ENCODE measurements at places on chromosomes 7 and 10. TPM values are rescaled to one million over a fixed set of nuclear protein-coding genes. Genes with fewer than 3 reads are reported as not detected.

DNA sequence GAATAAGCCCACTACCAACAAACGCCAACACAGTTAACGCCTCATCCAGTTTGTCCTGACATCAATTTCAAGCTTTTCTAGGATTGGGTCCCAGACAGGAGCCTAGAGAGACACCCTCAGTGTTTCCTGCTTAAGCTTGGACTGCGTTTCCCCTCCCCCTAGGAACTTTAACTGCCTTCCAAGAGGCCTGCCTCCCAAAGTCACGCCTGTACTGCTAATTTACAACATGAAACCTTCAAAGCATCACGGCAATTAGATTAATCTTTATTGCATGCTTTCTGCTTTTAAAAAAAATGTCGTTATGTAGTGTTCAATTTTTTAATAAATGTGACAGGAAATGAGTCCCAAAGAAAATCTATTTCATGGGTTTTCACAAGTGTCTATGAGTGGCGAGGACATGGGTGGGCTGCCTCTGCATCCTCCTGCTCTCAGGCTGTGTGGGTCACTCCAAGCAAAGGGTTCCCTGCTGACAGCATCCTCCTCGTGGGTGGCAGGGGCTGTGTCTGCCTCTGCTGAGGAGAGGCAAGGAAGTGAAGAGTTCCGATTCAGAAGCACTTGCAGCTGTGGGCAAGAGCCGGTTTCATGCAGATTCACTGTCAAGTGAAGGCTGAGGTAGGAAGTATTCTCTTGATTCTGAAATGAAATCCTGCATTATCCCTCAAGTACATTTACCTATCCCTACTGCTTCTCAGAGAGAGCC is 193.0 kb upstream of the KMT2E start:
- no peak for DNase-seq

The OR6B1 gene
- not detected for total RNA-seq

GRCh38 chr10:31623466-31623865 is 304.4 kb downstream of the ZEB1 start:
- no peak for DNase-seq

The PRPS1L1 gene
- total RNA-seq = not detected

The HKDC1 gene
- total RNA-seq = 1.5 TPM

DNA sequence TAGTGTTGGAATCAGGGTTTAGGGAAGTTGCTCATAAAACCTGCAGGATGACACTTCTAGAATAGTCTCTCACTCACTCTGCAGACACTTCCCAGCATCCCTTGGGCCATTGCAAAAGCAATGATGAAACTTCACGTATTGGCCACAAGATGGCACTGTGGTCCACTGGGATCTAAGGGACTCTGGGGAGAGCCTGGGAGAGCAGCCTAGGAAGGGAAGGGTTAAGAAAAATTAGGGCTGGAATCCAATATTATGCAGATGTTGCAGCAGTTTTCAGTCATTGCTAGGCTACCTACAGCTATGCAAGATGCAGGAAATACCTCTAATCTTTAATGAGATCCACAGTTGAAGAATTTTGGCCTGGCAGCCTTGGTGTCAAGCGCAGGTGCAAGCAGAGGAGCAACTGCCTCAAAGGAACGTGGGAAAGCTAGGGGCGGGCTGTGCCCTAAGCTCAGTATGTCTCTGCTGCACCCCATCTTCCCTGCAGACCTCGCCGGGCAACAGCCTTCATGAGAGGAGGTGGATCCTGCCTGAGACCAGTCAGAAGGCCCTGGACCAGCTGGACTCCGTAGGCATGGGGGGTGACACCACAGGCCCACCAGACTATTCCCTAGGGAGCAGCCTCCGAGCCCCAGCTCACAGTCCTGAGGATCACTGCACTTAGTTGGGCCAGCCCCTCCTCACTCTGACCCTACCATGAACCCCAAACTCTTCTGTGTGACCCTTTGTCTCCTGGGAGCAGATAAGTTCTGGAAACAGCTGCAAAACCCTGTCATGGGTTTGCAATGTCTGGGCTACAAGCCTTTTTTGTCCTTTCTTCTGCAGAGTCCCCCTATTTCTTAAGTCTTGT is 127.9 kb upstream of the PRSS58 start:
- DNase-seq = peak; percentile 49

DNA sequence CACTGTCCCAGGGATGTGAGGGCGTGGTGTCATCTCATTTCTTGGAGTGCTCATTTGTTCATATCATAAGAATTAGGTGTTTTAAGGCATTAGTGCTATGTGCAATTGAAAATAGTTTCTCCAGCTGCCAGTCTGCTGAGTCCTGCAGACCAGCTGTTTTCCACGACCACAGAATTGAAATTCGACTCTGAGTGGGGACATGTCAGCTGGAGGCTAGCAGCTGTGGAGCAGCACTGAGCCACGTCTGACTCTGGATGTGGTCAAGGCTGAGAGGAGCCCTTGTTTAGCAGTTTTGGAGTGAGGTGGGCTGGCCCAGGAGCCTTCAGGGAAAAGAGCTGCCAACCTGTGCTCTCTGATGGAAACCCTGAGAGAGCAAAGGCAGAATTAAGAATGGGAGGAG is 156.3 kb upstream of the GRB10 start:
- no peak for DNase-seq

The DKK1 gene
- total RNA-seq = 7.8 TPM

DNA sequence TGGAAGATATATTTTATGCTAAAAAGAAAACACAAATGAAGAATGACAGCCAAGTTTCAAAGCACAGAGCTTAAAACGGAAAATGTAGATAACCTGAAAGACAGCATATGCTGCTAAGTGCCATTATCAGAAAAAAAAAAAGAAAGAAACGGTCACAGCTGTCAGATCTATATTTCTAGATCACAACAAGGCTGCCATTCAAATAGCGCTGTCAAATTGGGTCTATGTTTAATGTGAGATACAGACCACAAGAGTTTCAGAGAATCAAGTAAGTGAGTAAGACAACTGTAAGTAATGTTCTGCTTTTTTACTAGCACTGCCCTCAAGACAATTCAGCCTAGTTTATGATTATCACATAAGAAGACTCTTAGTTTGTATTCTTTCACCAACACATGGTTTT is 66.1 kb upstream of the RNF148 start:
- no peak for DNase-seq

GRCh38 chr10:88987840-88988239 is 2.8 kb upstream of the FAS start:
- DNase-seq = no peak

GRCh38 chr7:100974021-100974420 is 4.7 kb downstream of the MUC12 start:
- DNase-seq = no peak

The FAM237B gene
- not detected for total RNA-seq

DNA sequence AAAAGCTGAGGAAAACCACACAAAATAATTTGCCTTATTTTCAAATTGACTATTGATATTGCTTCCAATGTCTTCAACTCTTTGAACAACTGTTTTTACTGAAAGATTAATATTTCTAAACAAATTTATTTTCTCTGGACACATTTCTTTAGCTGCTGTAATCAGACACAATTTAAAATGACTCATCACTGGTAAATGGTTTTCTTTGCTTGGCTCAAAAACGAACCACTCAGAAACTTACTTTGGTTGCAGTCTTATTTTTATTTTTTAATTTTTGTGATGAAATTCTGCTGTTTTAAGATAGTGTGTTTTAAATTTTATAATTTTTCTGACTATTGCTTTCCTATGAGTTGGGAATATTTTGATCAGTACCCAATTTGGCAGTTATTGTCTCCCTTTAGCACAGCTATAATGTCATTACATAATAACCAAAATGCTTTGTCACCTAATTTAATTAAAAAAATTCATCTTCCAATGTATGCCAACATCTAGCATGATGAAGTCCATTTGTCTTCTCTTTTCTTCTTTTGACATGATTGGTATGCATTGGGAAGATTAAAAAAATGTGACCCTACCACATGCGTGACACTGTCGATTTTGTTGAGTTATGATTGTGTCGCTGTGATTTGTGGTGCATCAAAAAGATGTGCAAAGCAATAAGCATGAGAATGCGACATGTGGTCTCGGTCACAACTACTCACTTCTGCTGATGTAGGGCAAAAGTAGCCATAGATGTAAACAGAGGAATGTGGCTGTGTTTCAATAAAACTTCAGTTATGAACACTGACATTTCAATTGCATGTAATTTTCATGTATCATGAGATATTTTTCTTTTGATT is 222.3 kb downstream of the SUGCT start:
- DNase-seq = no peak

The BLNK gene
- total RNA-seq = 4.8 TPM

The ANLN gene
- total RNA-seq = 24.9 TPM

GRCh38 chr7:46205478-46205877 is 284.4 kb upstream of the IGFBP3 start:
- no peak for DNase-seq

The TM9SF3 gene
- 145 TPM for total RNA-seq

The GTF2IRD2 gene
- 28.5 TPM for total RNA-seq

The ATRNL1 gene
- total RNA-seq = 180 TPM

GRCh38 chr7:139915864-139916716 is 87.0 kb downstream of the TBXAS1 start:
- DNase-seq = no peak

DNA sequence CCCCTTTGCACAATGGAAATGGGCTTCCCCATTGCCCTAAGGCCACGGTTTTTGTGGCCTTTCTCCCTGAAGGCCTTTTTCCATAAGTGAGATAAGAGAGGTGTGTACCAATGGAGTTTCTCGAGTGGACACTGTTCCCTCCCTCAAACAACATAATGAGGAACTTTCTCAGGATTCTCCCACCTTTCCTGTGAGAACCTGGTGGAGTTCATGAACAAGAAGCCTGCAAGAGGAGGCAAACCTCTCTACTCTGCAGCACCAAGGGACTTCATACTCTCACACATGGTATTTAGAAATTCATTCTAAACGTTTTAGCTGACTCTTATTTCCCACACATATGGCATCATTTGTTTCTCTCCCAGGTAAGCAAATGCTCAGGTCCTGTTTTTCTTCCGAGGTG is 7.3 kb upstream of the RBM33 start:
- no peak for DNase-seq

DNA sequence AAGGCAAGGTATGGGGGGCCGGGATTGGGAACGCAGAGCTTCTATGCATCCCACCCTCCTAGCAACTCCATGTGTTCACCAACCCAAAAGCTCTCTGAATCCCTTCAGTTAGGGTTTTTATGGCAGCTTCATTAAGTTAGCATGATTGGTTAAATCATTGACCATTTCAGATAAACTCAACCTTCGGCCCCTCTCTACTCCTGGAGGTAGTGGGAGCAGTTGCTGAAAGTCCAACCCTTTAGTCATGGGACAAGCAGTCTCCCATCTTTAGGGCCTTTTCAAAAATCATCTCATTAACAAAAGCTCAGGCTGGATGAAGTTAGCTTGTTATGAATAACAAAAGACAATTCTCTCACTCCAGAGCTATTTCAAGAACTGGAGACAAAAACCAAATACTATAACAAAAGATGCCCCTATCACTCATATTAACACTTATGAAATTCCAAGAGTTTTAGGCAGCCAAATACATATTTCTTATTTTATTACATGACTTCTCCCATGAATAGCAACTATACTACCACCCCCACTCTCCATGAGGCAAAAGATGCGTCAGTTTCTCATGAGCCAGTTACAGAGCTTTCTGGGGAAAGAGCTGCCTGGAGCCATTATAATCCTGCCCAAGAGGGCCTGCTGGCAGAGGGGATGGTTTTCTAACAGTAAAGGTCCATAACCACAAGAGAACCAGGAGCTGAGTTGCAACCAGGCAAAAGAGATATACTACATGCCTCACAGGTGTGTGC is 44.6 kb downstream of the SLC16A12 start:
- no peak for DNase-seq

GRCh38 chr7:99278180-99278579 is 5.5 kb downstream of the MYH16 start:
- DNase-seq = no peak

GRCh38 chr10:28925121-28925663 is 247.9 kb downstream of the BAMBI start:
- no peak for DNase-seq

- DNase-seq = peak; percentile 53
Measured at GRCh38 chr7:143305423-143306070, 10.4 kb upstream of the CLCN1 start.

The AS3MT gene
- total RNA-seq = 10.7 TPM
